ENCODE measurements at places on chromosomes 16 and 17. TPM values are rescaled to one million over a fixed set of nuclear protein-coding genes. Genes with fewer than 3 reads are reported as not detected.

GRCh38 chr16:85642762-85643358 lies 29.7 kb downstream of the GSE1 start:
- DNase-seq, result no peak

RASD1 gene
- 0.53 TPM for total RNA-seq

DNA sequence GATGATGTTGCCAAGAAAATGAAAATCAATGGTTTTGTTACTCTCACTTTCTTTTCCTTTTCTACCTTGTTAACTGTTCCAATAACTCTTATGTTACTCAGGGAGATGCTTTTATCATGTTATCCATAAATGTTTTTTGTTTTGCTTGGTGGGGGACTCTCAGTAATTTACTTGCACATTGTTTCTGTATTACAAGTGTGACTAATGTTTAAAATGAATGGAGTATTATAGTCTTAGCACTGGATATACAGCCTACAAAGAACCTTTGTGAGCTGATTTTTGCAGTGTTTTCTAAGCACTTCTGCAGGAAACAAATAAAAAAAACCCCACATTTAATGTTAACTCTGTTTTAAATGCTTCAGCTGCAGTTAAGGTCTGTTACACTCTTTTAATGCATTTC lies 12.1 kb downstream of the VMP1 start:
- DNase-seq, result no peak

GRCh38 chr17:43830510-43831140 lies 2.3 kb downstream of the MPP3 start:
- no peak for DNase-seq

KRTAP4-5 gene
- total RNA-seq, result not detected

DNA sequence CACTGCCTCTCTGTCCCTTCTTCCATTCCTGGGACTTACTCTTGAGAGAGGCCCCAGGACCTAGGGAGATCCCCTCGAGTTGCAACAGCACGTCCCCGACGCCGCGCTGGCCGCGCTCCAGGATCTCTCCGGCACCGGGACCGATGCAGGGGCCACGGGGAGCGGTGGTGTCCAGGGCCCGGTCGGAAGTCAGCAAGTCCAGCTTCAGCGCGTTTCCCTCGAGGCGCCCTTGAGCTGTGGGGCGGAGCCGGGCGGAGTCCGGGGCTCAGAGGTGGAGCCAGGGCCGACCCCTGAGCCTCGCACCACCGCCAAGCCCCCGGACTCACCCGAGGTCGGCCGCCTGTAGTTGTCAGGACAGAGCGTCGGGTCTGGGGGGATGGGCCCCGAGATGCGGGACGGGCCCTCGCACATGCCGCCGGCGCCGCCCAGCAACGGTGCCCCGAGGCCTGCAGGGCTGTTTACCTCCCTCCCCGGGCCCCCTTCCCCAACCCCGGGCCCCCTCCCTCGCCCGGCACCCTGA lies 458 bp downstream of the ENKD1 start:
- no peak for DNase-seq

KRT40 gene
- not detected for total RNA-seq

- DNase-seq, result no peak
Measured at GRCh38 chr17:79845601-79845949, 6.3 kb upstream of the CBX4 start.

- DNase-seq, result no peak
Measured at GRCh38 chr17:72150632-72151460, 30.0 kb downstream of the SOX9 start.

DNA sequence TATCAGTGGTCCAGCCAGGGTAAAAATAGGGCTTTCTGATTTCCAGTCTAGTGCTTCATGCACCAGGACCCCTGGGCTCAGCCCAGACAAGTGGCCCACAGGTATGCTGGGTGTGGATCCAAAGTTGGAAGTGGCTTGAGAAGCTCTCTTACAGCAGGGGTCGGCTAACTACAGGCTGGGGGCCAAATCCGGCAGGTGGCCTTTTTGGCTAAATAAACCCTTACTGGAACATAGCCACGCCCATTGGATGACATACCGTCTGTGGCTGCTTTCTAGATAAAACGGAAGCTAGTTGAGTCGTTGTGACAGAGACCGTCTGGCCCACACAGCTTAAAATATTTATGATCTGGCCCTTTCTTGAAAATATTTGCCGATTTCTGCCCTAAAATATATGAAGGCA lies 119.0 kb upstream of the CDC42EP4 start:
- no peak for DNase-seq

DNA sequence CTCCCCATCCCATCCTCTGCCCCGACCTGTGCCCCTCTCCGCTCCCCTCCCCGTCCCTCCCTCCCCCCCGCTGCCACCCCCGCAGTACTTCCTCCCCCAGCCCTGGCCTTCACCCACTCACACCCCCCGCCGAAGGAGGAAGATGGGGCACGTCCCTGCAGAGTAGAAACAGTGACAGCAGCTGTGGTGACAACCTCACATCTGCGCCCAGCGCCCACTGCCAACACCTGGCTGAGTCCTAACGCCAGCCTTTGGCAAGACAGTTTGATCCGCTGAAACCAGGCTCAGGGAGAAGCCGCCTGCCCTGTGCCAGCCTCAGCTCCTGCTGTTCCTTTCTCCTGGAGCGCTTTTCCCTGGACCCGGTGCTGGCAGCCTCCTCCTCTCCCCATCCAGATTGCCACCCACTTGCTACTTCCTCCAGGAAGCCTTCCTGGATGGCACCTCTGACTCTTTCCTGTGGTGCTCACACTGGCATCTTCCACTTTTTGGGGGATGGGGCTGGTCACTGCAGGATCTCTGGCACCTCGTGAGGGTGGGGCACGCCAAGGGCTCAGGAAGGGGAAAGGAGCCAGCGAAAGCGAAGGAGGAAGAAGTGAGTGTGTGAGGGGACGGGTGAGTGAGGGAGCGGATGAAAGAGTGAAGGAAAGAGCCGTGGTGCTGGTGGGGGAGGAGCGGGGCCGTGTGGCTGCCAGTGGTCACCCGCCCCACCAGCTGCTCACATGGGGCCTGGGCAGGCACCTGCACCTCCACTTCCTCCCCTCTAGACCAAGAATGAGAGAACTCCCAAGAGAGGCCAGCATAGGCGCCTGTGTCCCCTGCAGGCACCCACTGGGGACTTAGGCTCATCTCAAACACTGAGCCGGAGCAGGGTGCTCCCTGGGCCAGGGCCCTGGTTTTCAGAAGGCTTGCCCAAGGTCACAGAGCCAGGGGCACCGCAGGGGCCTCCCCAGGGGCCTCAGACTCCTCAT lies 27.0 kb downstream of the ZFPM1 start:
- DNase-seq, result no peak

- no peak for DNase-seq
Measured at GRCh38 chr17:82864713-82865248, 25.0 kb upstream of the ZNF750 start.

KIAA0513 gene
- 15.4 TPM for total RNA-seq

GRCh38 chr17:10370016-10370608 lies 2.7 kb downstream of the MYH13 start:
- no peak for DNase-seq

DNA sequence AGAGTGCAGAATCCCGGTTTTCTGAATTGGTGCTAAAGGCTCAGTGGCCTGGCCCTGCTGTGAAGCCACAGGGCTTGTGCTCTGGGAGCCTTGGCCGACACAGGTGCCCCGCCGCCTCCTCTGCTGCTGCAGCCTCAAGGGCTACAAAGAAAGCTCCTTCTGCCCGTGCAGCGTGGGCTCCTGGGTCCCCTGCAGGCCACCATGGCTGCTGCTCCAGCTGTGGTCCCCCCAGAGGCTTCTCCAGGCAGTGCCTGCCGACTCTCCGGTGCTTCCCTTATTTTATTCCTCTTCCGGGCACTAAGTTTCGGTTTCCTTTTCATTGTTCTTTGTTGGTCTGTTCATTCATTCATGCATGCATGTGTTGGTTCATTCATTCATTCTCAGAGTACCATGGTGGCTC lies 53.1 kb downstream of the CMIP start:
- DNase-seq, result no peak

GRCh38 chr17:79340333-79341221 lies 266.0 kb downstream of the ENGASE start:
- DNase-seq, result no peak

DNA sequence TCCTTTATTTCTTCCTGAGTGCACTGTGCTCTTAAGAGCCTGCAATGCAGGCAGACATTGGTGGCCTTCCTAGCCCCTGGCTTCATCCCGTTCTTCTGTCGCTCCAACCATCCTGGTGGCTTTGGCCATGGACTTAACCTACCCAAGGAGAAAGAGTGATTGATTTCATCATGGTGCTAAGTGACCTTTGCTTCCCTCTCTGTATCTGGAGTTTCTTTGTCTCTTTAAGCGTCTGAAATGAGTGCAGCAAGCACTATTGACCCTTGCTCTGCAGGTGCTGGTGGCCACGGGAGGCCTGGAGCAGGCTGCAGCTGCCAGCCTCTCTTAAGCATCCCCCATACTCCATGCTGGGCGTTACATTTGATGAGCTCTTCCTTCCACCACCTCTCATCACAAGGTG lies 60.5 kb downstream of the RAP1GAP2 start:
- DNase-seq, result no peak

DNA sequence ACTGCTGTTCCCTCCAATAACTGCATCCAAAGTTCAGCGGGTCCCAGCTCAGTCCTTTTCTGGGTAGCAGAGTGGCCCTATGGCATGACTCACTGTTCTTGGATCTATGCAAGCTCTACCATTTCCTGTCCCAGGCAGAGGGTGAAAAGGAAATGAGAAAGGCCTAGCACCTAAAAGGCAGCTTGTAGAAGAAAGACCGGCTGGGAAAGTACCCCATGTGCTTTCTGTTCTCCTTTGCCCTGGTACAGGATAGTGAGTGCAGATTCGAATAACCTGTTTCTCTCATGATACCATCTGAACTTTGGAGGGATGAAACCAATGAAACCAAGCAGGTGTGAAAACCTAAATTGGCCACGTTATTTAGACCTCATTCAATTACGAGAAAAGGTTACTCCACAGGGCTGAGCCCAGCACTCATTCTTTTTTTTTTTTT lies 12.7 kb upstream of the HASPIN start:
- DNase-seq, result peak; percentile 10

KDM8 gene
- total RNA-seq, result 4.9 TPM

GRCh38 chr17:19333736-19334290 lies 28.7 kb downstream of the B9D1 start:
- no peak for DNase-seq

DNA sequence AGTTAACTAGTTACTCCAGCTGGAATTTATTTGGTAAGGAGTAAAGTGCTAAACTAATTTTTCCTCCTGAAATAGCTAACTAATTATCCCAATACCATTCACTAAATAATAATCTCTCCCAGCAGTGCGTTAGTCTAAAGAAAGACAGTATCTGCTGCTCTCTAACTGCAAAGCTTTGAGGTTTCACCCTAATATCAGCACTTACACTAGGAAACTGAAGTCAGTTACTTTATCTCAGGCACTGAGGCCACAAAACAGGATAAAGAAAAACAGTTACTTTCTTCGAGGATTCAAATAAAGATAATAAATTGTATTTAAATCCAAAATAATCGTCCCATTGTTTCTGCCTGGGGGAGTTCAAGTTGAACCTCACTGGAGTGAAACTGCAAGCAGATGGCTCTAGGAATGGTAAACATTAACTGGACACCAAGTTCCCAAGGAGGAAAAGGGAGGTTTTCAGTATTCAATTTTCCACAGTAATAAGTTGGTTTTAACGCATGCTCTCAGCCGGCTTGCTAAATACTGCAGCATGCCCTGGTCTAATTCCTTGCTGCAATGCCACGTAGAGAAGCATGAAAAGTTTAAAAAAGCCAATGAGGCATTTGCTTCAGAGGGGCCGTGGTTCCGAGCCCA lies 20.0 kb upstream of the FOXJ1 start:
- no peak for DNase-seq

GRCh38 chr17:62735044-62735651 lies 73.0 kb downstream of the MARCHF10 start:
- no peak for DNase-seq

TSPAN10 gene
- total RNA-seq, result 17.5 TPM

DNA sequence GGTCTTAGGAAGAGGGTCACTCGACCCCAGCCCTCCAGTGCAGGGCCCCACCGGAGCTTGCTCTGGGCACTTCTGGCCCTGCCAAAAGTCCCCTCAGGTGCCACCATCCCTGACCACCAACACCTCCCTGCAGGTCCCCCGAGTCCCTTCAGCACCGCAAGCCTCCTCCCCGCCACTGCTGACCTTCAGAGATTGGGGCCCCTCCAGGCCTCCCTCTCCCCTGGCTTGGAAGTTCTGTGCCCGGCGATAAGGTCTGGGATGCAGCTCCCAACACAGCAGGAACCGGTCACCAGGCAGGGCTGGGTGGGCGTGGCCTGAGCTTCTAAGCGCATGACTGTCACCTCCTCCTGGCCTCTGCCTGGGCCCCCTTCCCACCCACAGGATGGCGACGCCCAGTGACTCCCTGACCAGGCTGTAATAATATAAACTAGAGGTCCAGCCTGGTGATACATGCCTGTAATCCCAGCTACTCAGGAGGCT lies 11.2 kb downstream of the PIEZO1 start:
- DNase-seq, result peak; percentile 82

- no peak for DNase-seq
Measured at GRCh38 chr17:59337741-59338299, 6.4 kb downstream of the YPEL2 start.

MYO15A gene
- not detected for total RNA-seq

- no peak for DNase-seq
Measured at GRCh38 chr16:23146877-23147601, 2.2 kb downstream of the USP31 start.

TPSB2 gene
- total RNA-seq, result not detected

GJD3 gene
- total RNA-seq, result 1.1 TPM

DUSP14 gene
- 113 TPM for total RNA-seq

DNA sequence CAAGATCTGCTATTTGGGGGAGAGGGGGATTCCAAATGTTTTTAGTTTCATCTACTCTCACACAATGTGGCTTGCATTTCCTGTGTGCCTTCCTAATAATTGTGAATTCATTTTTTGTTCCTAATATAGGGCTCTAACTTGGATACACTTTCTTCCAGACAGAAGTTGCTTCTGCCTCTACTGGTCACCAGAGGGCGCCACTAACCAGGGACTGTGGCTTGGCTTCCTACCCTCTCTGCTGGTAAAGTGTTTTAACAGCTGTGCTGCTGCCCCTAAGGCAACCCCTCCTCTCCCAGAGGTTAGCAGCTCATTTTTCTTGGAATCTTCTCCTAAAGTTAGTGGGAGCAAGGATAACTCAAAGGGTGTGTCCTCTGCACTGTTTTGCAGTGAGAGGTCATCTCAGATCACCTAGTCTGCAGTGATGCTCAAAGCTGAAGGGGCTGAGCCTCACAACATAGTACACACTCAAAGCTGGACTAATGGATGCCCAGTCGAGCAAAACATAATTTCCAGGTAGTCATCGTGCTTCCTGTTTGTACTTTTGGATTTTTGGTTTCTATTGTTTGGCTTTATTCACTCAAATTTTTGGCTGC lies 5.0 kb upstream of the PRSS54 start:
- no peak for DNase-seq

GRCh38 chr17:39704821-39705551 lies 5.1 kb downstream of the ERBB2 start:
- peak; percentile 6 for DNase-seq

IL34 gene
- not detected for total RNA-seq

Data from HFFc6 (cell line).